Stimulated activated CD8-positive, alpha-beta memory T cell treated with anti-CD3 and anti-CD28 coated beads, Interleukin-7, amount 100 ng/mL, for 1 hour (primary cell): ENCODE measurements at places on chromosomes 4 and X.

DNA sequence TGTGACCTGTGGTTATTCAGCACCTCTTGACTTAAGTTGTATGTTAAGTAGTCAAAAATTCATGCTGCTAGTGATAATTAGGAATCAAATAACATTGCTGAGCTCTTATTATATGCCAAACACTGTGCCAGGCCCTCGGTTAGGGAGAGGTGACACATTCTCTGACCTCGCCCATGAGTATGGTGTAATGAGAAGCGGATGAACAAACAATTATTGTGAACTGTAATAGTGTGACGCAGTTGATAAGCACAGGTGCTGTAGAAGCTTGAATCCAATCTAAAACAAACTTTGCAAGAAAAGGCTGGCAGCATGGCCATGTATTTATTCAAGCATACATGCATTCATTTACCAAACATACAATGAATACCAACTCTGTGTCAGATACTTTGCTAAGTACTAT is 303.5 kb upstream of the HS3ST1 start:
- no peak for DNase-seq

- DNase-seq: no peak
Measured at GRCh38 chr4:121126449-121127006, 37.6 kb downstream of the TNIP3 start.

DNA sequence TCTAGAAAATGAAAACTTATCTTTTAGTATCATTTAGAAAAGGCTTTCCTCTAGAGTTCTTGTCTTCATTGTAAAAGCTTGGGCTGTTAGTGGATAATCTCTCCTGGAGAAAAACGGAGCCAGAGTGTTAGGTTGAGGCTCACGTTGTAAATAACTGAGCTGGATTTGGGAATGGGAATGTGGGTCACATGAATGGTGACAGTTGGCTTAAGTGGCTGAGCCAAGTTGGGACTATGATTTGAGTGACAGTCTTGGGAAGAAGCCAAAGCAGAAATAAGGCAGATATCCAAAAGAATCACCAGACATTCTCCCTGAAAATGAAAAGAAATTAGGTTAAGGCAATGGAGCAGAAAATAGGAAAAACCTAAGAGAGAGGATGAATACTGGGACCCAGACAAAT is 33.6 kb upstream of the PDGFC start:
- no peak for DNase-seq

DNA sequence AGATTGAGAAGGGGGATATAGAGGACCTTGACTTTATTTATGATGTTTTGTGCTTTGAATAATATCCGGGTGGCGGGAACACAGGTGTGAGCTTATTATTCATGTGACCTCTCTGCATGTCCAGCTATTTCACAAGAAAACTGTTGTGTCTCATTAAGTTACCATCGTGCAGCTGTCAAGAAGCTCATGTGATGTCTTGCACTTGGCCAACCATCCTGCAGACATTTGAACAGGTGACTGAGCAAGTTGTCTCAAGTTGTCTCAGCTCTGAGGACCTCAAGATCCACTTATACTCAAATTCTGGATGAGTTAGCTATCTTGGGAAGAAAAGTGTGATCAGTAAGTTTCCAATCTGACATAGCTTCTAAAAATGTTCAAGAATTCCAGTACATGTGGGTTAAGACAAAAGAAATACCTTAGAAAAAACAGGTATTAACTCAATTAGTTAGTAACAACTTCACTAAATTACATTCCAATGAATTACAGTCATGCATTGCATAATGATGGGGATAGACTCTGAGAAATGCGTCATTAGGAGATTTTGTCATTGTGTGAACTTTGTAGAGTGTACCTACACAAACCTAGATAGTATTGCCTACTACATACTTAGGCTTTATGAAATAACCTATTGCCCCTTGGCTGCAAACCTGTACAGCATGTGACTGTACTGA is 462.2 kb downstream of the INPP4B start:
- DNase-seq: no peak

DNA sequence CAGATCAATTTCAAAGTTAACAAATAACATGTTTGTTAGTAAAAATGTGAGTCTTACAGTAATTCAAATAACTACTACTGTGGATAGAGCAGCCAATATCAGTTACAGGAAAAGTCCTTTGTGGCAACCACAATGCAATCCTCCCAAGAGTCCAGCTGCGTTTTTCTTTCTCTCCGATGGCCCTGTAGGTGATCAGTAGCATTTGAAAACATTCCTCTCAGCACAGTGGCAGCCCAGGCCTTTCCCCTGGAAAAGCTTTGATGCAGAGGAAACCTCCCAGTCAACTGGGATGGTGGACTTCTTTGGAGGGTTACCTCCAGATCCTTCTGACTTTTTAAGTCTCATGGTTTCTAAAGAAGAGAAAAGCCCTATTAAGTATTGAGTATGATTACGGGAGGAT is 18.0 kb upstream of the PDZD4 start:
- no peak for DNase-seq

DNA sequence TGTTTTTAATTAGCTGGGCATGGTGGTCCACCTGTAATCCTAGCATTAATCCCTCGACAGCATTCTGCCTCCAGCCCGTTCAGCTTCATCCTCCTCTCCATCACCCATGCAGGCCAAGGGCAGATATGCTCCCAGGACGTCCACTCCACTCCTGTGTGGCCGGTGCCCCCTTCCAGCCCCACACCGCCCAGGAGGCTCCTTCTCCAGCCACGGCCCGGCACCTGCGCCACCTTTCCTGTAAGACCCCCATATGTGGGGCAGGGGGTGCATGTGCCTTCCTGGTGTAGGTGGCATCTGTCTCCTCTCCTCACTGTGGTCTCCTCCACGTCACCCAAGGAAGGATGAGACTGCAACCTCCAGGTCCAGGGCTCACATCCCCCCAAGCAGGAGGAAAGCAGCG is 57.0 kb upstream of the MXD4 start:
- no peak for DNase-seq

GRCh38 chr4:75555294-75556164 is at the start of gene ODAPH:
Gene ODAPH (plus strand): TSS chr4:75556066. CDS start chr4:75556083, 17 bp downstream.
- DNase-seq: no peak

GRCh38 chr4:90220459-90220858 is 93.3 kb downstream of the CCSER1 start:
- DNase-seq: no peak

- DNase-seq: no peak
Measured at GRCh38 chr4:40280586-40280985, 54.5 kb upstream of the CHRNA9 start.

GRCh38 chrX:72430405-72430968 is 124.8 kb upstream of the CITED1 start:
- DNase-seq: no peak

DNA sequence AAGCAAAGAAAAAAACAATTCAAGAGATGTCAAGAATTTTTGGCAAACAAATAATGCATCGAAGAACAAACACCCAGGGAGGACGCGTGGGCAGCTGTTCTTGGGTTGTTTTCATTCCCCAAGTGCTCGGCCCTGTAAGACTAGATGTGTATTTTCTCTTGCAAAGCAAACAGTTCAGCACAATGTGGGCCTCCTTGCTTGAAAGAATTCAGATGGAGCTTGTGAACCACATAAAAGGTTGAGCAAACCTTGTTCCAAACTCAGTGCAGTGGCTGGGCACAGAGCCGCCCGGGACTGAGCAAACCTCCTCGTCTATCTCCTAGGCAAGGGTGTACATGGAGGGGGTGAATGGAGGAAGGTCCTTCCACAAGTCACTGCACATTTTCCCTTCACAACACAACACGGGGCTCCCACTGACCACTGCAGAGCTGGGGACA is 82.4 kb downstream of the HTRA3 start:
- no peak for DNase-seq

- DNase-seq: no peak
Measured at GRCh38 chrX:109372291-109372690, 109.6 kb downstream of the GUCY2F start.

- no peak for DNase-seq
Measured at GRCh38 chr4:159003420-159004253, 99.2 kb upstream of the RAPGEF2 start.

DNA sequence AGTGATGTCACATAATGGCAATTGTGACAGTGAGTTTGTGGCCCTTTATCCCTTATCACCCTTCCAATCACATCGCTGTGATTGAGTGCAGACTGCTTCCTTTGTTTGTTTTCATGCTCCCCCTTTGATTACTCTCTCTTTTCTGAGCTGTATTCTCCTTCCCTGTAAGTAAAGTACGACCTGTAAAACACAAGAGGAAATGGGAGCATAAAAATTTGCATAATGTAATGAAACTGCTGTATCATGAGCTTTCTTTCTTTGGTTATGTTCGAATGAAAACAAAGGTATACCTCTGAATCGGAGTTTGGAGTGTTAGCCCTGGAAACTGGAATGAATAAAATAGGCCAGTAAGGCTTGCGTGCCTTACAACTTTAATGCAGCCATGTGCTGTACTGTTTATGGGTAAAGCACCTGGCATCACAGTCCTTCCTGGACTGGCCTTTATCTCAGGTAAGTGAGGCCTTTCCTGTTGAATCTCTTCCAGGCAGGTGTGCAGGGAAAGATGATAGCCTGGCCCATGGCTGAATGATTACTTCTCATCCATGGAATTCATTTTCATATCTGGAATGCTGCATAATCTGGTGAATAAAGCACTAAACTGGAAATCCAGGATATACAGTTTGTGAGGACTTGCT is 26.6 kb upstream of the HS3ST1 start:
- no peak for DNase-seq

DNA sequence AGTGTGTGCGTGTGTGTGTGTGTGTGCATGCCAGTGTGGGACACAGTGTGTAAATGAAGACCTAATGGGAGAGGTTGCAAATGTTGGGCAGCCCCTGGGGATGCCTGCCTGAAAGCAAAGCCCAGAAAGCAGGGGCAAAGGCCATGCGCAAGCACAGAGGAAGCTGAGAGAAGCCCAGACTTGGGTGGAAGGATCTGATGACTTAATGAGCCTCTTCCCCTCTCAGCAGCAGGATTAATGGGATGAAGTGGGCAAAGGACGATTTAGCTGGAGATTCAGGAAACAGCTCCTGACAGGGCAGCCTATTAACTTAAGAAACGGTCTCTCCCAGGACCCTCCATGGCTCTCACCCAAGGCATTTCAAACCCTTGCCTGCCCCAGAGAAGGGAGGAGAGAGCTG is 107.3 kb downstream of the EFNB1 start:
- no peak for DNase-seq

DNA sequence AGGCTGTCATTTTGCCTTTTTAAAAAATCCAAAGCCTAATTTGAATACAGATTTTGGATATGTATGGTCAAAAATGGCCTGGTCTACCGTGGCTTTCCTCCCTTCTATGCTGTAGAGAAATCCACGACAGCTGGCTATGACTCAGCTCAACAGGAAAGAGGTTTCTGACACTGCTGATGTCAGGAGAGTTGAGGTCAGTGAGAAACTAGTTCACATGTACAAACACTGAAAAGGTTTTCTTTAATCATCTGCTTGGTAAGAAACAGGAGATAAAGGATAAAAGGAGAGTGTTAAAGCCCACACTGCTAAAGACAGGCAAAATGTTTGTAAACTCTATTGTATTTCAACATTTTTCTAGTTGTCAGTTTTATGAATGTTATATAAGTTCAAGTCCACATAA is 113.9 kb downstream of the NYX start:
- DNase-seq: no peak

DNA sequence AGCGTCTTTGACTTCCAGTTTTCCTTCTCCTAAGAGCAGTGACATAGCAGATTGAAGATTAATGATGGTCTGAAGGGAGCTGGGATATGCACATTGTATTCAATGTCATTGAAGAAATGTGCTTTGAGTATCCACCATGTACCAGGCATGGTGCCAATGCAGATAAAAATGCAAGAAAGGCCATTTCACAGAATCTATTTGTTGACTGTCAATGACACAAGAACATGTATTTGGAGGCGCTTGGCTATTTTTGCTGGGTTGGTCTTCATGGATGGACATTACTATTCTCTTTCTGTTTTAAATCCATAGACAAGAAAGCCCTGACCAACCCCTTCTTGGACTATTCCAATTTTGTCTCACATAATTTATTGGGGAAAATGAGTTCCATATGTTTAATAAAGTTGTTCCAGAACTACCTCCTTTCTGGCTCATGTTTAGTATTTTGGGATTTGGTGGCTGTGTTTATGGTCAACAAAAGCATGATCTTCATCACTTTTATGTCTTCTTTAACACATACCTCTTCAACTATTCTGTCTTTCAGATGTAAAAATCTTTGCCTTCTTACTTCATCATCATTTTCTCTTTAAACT is 174.5 kb downstream of the CPE start:
- no peak for DNase-seq

GRCh38 chr4:159946983-159947615 is 844.2 kb downstream of the RAPGEF2 start:
- DNase-seq: no peak

- no peak for DNase-seq
Measured at GRCh38 chr4:86685401-86685800, 91.3 kb downstream of the PTPN13 start.

- no peak for DNase-seq
Measured at GRCh38 chrX:117839544-117839943, 277.1 kb downstream of the KLHL13 start.

DNA sequence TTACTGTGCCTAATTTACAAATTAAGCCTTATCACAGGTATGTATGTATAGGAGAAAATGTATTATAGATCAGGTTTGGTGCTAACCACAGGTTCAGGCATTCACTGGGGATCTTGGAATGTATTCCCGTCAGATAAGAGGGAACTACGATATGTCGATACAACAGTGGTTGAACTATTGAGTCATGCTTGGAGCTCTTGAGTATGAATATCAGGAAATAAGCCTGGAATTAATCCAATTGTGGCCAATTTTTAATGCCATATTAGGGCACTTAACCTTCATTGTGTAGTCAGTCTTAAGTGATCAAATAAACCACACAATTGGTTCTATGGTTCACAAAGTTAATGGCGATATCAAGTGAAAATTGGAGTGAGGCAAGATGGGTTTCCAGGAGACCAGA is 556.5 kb downstream of the IL1RAPL1 start:
- no peak for DNase-seq

DNA sequence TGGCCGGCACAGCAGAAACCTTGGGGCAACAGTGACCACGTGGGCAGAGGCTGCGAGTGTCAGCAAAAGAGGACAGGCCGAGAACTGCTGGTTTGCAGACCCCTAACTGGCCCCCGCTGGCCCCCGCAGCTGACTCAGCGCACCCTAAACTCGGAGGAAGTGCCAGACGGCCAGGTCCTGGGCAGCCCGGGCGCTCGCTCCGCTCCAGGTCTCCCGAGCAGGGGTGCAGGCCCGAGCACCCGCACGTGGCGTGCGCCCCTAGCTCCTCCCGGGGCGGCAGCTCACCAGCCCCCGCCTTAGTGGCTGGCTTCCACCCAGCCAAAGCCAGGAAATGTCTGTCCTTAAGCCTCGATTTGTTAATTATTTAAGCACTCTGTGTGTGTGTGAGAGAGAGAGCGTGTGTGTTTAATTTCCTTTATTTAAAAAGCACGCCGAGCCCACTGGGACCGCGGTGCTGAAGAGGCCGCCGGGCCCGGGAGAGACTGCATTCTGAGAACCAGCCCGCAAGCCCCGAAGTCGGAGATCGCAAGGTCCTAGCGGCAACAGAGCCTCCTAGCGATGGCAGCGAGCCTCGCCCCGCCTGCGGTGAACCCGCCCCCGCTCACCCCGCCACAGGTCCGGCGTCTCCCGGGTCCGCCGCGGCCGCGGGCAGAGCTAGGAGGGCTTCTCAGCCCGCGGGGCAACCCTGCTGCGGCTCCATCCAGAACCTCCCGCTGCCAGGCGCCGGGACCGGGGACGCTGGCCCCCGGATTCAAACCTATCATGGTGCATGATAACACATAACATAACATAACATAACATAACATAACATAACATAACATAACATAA is 45.9 kb upstream of the CDKN2AIP start:
- DNase-seq: peak; percentile 40
